ENCODE measurements at places on chromosomes 1 and 21. TPM values are rescaled to one million over a fixed set of nuclear protein-coding genes. Genes with fewer than 3 reads are reported as not detected.

KANK4 gene
- total RNA-seq = 2.0 TPM

LDLRAD1 gene
- total RNA-seq = not detected

UQCRHL gene
- 1.2 TPM for total RNA-seq

C1orf87 gene
- 2.5 TPM for total RNA-seq

GRCh38 chr21:27061770-27062169 is 94.9 kb upstream of the ADAMTS5 start:
- H3K36me3 ChIP-seq = no peaks in the 10 kb centered on the region
- H3K27me3 ChIP-seq = no peaks in the 10 kb centered on the region
- no peaks in the 10 kb centered on the region for H3K4me1 ChIP-seq
- H3K4me3 ChIP-seq = no peak overlapping the region
- H3K27ac ChIP-seq = no peak overlapping the region

GRCh38 chr1:21647431-21648351 is 21.5 kb downstream of the RAP1GAP start:
- H3K27me3 ChIP-seq = peaks cover 4% of the 10 kb centered on the region
- H3K36me3 ChIP-seq = no peaks in the 10 kb centered on the region
- no peak overlapping the region for H3K4me3 ChIP-seq
- no peak overlapping the region for H3K27ac ChIP-seq
- DNase-seq = no peak

DNA sequence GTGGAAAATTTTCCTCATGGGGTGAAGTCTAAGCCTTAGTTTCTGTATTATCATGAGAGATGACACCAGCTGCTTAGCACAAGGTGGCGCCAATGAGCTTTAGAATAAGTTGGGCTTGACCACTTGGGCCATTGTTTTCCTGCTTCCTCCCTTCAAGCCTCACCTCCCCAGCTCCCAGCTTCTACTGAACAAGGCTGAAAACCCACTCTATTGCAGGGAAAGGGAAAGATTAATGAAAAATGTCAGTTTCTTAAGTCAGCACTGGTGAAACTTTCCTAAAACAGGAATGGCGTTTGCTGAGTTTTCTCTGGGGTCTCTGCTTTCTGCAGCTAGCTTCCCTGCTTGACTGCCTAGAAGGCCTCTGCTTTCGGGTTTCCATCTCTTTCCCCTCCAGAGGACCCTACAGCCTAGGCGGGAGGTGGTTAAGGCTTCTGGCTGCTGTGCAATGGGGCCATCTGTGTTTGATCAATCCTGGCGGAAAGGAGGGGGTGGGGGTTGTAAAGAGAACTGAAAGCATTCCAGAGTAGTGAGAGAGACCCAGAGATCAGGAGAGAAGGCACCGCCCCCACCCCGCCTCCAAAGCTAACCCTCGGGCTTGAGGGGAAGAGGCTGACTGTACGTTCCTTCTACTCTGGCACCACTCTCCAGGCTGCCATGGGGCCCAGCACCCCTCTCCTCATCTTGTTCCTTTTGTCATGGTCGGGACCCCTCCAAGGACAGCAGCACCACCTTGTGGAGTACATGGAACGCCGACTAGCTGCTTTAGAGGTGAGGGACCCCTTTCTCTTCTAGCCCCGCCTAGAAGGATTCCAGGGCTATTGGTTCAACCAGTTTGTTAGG is at the start of gene OLFML3:
TSS of gene OLFML3 (plus strand) at position 612 of the 840 bp plus-strand sequence. CDS start at position 655, 43 bp downstream.
- peak; percentile 86 for DNase-seq
- peak within 1 kb of the TSS; percentile 77 for H3K27ac ChIP-seq
- no peaks in the 10 kb centered on the region for H3K27me3 ChIP-seq

GRCh38 chr21:20581361-20581760 is 416.8 kb upstream of the NCAM2 start:
- H3K27ac ChIP-seq = no peak overlapping the region
- no peaks in the 10 kb centered on the region for H3K27me3 ChIP-seq
- no peaks in the 10 kb centered on the region for H3K4me1 ChIP-seq
- H3K36me3 ChIP-seq = no peaks in the 10 kb centered on the region
- H3K4me3 ChIP-seq = no peak overlapping the region
- DNase-seq = no peak

- H3K27me3 ChIP-seq = no peaks in the 10 kb centered on the region
- no peak overlapping the region for H3K27ac ChIP-seq
- no peaks in the 10 kb centered on the region for H3K4me1 ChIP-seq
- H3K36me3 ChIP-seq = no peaks in the 10 kb centered on the region
- no peak for DNase-seq
These were observed 588.7 kb downstream of the MATN1 start for GRCh38 chr1:30134466-30135217.

DNA sequence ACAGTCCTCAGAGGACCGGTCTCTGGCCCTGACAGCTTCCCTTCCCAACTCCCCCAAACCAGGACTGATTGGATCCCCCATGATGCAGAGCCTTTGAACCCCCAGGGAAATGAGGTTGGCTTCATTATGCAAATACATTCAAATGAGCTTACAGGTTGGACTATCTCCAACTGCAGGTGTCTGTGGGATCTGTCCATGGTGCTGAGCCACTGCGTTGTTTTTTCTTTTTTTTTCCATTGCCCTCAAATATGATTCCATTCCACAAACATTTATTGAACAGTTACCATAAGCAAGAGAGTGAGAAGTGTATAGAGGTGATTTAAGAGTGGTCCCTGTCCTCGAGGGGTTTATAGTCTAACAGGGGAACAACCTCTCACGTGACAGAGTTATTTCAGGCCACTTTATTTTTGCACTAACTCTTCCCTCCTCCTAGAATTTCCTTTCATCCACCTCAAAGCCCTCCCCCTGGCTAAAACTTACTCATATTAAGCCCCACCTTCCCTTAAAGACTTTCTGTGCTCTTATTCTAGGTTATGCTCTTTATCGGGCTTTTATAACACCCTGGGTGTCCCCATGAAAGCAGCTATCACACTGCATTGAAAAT is 21.9 kb downstream of the DLGAP3 start:
- no peak for DNase-seq
- no peaks in the 10 kb centered on the region for H3K36me3 ChIP-seq
- no peak overlapping the region for H3K4me3 ChIP-seq
- no peak overlapping the region for H3K27ac ChIP-seq
- H3K27me3 ChIP-seq = peaks cover 21% of the 10 kb centered on the region
- H3K4me1 ChIP-seq = no peaks in the 10 kb centered on the region
